ENCODE measurements at places on chromosomes 12 and 14.

DNA sequence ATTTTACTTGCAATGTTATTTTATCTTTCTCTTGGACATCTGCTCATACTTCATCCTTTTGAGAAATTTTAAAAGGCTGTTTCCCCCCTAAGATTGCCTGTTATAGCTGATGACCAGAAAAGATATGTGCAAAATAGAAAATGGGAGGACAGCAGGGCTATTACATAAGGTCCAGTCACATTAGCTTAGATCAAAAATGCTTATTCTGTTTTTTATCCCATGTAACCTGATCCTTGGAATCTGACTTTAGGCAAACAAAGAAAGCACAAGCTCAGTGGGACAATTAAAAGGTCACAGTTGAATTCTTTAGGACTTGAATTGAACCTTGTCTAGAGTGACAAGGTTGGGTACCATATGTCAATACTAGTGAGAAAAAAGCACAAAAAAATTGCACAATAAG, 65.1 kb upstream of the TRHDE start:
- no peak for DNase-seq

DNA sequence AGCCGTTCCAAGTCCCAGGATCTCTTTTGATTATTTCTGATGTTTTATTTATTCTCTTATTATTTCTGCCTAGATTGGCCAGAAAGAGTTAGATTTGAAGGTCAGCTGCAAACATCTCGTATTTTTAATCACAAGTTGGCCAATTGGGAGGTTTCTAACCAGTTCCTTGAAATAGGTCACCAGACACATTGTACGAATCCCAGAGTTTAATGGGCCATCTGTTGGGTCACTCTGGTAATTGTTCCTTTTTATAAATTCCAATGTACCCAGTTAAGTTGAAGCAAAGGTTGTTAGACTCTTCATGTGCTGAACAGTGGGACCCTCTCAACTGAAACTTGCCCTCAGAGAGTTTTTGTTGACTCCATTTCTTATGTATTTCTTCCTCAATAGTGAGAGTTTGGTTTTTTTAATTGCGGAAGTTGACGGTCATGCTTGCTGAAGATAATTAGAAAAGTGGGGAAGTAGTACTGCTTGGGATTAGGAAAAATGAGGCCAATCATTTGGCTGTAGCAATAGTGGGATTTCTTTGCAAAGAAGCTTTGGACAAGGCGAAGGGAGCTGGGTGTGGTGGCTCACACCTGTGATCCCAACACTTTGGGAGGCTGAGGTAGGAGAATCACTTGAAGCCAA, 382.7 kb upstream of the RGS6 start:
- DNase-seq, result no peak

DNA sequence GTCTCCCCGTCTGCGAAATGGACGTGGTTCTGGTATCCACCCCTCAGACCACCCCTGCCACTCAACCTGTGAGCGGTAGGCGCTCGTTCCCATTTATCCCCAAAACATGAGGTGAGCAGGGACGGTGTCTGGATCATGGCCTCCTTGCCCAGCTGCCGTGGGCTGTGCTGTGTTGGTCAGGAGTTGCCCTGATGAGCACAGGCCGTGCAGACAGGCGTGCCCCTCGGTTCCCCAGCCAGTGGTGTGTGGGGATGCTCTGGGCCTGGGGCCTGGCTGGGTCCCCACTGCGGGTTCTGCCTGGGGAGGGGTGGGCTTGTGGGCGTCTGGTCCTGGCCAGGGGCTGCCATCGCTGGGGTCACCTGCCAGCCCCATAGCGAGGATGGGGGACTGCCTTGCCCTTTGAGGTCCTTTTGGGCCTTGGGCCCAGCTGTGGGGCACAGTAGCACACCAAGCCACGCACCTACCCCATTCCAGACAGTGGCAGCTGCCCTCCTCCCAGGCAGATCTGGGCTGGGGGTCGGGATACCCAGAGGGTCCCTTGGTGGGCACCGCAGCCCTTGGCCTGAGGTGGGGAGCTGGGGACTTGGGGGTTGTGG, 11.3 kb upstream of the PUS1 start:
- no peak for DNase-seq

- peak; percentile 67 for DNase-seq
These were observed at the start of gene NEDD8 for GRCh38 chr14:24232121-24232644. TSS of gene NEDD8 (minus strand) at chr14:24232367. CDS start at chr14:24232267, 100 bp downstream.

DNA sequence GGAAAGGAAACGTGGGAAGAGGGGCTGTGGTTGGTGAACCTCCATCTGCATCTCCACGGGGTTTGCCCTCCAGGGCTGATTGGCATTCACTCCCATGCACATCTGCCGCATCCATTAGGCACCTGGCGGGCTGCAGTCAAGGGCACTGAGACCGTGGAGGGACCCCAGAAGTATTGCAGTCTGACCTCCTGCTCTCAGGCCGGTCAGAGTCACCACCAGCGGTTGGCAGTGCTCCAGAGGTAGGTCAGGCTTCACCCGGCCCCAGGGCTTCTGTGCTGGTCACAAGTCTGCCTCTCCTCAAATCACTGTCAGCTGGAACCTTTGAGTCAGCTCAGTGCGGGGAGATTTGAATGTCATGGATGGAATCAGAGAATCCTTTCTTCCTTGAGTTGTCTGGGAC, 132.3 kb downstream of the PAPOLA start:
- DNase-seq, result no peak

GRCh38 chr12:52314511-52314910, 6.7 kb downstream of the KRT83 start:
- no peak for DNase-seq

GRCh38 chr12:131390412-131391334, 320.2 kb upstream of the SFSWAP start:
- peak; percentile 35 for DNase-seq

DNA sequence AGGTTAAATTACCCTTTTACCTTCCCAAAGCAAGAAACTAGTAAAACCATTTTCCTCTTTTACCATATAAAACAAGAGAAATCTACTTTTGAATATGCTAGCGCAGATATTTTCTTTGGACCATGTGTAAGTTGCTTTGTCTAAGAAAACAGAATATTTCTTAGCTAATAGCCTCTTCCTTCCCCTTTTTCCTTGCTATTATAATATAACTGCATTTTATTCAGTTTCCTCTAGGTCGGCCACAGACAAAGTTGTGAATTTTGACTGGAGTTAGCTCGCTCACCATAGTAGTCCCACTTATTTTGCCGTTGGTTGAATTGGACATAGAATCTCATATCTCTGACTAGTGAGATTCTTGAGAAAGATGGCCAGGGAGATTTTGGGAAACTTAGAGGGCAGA, 115.6 kb downstream of the PLEKHA5 start:
- DNase-seq, result no peak

GRCh38 chr12:94183708-94184379, 35.5 kb downstream of the PLXNC1 start:
- DNase-seq, result no peak

GRCh38 chr12:2605301-2605700, 189.5 kb upstream of the FKBP4 start:
- no peak for DNase-seq

DNA sequence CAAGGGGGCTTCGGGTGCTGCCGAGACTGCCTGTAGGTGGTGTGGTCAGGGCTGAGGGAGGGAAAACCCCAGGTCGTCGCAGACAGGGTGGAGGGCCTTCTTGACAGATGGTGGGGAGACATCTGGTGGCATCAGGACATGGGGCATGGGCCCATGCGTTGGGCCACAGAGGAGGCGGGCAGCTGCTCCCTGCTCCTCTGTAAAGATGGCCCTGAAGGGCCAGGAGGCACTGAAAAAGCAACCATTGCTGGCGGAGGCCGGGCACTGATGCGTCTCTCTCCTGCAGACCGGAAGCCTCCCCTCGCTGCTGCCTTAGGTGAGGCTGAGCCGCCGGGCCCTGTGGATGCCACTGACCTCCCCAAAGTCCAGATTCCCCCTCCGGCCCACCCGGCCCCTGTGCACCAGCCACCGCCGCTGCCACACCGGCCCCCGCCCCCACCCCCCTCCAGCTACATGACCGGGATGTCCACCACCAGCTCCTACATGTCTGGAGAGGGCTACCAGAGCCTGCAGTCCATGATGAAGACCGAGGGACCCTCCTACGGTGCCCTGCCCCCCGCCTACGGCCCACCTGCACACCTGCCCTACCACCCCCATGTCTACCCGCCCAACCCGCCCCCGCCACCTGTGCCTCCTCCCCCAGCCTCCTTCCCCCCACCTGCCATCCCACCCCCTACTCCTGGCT, 28.8 kb downstream of the CCNK start:
- no peak for DNase-seq

DNA sequence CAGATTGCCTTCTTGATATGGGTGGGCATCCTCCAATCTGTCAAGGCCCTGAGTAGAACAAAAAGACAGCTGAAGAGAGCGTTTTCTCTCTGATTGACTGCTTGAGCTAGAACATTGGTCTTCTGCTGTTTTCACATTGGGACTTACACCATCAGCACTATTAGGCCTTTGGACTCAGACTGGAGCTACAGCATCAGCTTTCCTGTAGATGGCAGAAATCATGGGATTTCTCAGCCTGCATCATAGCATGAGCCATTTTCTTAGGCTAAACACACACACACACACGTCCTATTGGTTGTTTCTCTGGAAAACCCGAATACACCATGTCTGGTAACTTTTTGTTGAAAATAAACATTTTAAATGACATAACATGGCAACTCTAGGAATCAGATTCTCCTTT, 15.8 kb upstream of the PPM1A start:
- no peak for DNase-seq

- DNase-seq, result no peak
These were observed 1.2 kb downstream of the LPCAT3 start for GRCh38 chr12:7016958-7017571.
